A549 treated with AZD2906 at 1 μM for 4 hours (cell line): ENCODE measurements at places on chromosomes 7 and 10. TPM values are rescaled to one million over a fixed set of nuclear protein-coding genes. Genes with fewer than 3 reads are reported as not detected.

CDC14C gene
- 0.03 TPM in 1 of 5 replicates, not detected in the others for total RNA-seq

FKBP9 gene
- 71.4 to 143 TPM (median 85.5 TPM) in 5 replicates for total RNA-seq

WDR86 gene
- 0.13 to 0.26 TPM (median 0.20 TPM) in 5 replicates for total RNA-seq

STEAP1 gene
- 15.9 to 18.5 TPM (median 16.9 TPM) in 5 replicates for total RNA-seq

CLEC5A gene
- not detected in 5 replicates for total RNA-seq

THSD7A gene
- 1.4 to 2.4 TPM (median 1.9 TPM) in 5 replicates for total RNA-seq

HOXA7 gene
- 5.0 to 5.3 TPM (median 5.2 TPM) in 5 replicates for total RNA-seq

GNG11 gene
- 32.6 to 36.5 TPM (median 33.6 TPM) in 5 replicates for total RNA-seq

OGDHL gene
- total RNA-seq = 0.46 to 0.59 TPM (median 0.47 TPM) in 5 replicates
